ENCODE measurements at places on chromosomes 4 and X.

DNA sequence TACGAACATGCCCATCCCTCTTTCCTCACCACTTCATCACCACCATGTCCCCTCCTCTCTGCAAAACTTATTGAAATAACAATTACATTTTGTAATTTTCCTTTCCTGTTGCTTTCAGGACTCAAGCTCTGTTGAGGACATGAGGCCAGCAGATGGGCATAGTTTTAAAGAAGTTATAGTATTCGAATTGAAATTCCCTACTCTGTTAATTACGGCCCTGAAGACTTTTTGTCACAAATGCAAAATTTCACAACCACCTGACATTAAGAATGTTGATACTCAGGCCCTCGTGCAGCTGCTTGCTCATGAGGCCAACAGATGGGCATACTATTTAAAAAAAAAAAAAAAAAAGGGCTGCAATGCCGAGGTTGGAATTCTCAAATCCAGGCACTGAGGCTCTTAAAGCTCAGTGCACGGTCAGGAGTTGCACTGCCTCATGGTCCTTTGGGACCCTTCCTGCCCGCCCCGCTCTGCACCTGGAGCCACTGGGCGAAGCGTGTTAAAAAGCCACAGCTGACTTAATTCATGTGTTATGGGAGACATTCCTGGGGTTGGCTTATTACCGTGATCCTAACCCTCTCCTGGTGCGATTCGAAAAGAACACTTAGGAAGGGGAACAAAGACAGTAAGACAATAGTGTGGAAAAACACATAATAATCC, 34.2 kb upstream of the FAT1 start:
- DNase-seq = no peak

DNA sequence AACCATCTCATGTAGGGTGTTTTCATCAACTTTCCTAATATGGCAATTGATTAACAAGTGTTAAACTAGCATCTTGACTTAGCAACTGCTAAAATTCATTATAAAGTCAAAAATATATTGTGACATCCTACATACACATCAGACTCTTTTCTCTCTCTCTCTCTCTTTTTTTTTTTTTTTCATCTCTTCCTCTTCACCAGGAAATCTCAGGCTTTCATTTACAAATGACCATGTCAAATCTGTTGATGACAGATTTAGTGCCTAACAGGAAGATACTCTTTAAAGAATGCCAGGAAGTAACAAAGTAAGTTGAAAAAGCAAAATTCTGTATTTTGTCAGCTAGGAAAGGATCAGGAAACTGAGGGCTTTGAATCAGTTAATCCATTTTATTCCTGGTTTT, 365.5 kb downstream of the PCDH7 start:
- DNase-seq = no peak

- peak; percentile 6 for DNase-seq
These were observed 47.9 kb upstream of the LINC00632 start for GRCh38 chrX:140661643-140662042.

DNA sequence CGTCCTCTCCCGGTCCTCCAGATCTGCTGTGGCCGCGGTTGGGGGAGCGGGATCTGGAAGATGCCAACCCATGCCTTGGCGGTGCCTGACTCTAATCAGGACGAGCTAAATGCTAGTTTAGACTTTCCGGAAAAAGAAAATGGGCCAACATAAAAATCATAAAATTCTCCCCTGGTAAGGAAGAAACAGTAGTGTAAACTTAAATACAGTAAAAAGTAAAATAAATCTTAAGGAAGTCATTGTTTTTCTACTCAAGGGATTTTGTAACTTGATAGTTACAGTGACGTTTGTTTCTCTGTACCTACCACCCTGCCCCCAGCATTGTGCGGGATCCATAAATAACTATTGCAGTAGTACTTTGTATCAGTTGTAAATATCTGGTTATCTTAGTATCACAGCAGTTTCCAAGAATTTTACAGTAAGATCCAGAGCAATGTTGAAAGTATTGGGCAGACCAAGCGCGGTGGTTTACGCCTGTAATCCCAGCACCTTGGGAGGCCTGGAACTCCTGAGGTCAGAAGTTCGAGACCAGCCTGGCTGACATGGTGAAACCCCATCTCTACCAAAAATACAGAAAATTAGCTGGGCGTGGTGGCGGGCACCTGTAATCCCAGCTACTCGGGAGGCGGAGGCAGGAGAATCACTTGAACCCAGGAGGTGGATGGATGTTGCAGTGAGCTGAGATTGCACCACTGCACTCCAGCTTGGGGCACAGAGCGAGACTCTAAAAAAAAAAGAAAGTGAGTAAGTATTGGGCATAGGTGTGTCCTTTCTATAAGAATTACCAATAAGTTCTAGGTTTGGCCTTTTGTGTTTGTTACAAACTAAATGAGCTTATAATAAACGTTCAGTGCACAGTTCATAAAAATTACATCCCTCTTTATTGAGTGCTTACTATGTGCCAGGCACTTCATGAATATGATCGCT, 1.0 kb upstream of the PLA2G12A start:
- DNase-seq = no peak

GRCh38 chrX:22526339-22526738, 253.6 kb downstream of the CBLL2 start:
- no peak for DNase-seq

DNA sequence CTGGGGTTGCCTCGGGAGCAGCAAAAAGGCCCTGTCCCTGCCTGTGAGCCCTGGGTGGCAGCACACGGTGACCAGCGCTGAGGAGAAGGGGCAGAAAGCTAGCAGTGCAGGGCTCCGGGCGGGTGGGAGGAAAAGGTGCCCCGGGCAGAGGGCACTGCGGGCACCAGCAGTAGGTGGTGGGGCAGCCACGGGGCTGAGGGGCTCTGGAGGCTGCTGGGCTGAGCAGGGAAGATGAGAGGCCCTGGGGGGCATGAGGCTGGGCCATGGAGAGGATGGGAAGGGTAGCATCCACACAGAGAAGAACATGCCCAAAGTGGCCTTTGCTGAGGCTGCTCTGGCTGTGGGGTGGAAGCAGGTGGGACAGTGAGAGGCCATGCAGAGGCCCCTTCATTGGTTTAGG, 67.5 kb upstream of the NKX1-1 start:
- no peak for DNase-seq

- DNase-seq = no peak
These were observed 40.2 kb downstream of the ABCB7 start for GRCh38 chrX:75115707-75116413.

DNA sequence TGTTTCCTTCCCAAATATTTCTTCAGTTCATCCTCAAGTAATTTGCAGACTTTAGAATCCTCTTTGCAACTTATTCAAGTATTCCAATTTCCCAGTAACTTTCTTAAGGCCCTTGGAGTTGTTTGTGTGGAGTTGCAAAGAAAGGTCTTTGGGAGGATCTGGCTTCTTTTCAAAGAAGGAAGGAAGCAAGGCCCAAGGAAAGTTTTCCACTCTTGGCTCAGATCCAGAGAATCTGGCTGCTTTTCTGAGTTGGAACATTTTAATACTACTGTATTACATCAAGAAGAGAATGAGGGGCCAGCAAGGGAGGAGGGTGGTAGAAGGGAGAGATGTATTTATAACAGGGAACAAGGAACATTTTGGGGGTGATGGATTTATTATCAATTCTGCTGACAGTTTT, 10.5 kb downstream of the CDX4 start:
- no peak for DNase-seq

- no peak for DNase-seq
These were observed 245.2 kb upstream of the DIPK2B start for GRCh38 chrX:45445745-45446412.

DNA sequence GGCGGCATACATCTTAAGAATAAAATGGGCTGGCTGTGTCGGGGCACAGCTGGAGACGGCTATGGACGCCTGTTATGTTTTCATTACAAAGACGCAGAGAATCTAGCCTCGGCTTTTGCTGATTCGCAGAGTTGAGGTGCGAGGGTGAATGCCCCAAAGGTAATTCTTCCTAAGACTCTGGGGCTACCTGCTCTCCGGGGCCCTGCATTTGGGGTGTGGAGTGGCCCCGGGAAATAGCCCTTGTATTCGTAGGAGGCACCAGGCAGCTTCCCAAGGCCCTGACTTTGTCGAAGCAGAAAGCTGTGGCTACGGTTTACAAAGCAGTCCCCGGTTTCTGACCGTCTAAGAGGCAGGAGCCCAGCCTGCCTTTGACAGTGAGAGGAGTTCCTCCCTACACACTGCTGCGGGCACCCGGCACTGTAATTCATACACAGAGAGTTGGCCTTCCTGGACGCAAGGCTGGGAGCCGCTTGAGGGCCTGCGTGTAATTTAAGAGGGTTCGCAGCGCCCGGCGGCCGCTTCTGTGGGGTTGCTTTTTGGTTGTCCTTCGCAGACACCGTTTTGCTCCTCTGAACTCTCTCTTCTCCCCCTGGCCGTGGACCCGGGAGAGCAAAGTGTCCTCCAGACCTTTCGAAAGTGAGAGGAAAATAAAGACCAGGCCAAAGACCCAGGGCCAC, 1.9 kb downstream of the SHOX start:
- DNase-seq = no peak

GRCh38 chr4:89551191-89551590, 243.6 kb upstream of the GPRIN3 start:
- no peak for DNase-seq

GRCh38 chrX:22392133-22392948, 119.6 kb downstream of the CBLL2 start:
- no peak for DNase-seq

DNA sequence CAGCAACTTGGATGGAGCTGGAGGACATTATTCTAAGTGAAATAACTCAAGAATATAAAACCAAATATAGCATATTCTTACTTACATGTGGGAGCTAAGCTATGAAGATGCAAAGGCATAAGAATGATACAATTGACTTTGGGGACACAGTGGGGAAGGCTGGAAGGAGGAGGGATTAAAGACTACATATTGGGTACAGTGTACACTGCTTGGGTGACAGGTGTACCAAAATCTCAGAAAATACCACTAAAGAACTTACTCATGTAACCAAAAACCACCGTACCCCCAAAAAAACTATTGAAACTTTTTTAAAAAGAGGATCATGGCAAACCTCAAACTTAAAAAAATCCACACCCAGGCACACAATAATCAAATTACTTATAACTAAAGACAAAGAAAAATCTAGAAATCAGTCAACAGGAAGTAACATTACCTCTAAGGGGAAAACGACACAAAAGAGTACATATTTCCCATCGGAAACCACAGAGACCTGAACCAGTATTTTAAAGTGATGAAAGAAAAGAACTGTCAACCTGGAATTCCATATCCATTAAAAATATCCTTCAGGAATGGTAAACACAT, 241.8 kb downstream of the PRDM5 start:
- no peak for DNase-seq

DNA sequence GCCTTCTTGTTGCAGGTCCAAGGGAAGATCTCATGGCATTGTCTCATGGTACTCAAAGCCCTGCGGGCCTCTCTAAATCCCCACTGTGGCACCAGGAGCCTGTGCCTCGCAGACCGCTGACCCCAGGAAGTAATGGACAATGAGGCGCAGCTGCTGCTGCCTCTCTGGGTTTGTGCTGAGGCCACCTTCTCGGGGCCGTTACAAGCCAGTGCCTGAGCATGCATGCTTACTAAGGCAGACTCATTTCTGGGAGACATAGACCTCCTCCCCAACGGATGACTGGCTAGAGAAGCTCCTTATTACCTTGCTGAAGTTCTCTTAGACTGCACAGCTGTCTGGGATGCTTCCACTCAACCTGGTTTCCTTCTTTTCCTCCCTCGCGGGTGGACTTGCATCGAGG, 1.3 kb downstream of the BDH2 start:
- no peak for DNase-seq

DNA sequence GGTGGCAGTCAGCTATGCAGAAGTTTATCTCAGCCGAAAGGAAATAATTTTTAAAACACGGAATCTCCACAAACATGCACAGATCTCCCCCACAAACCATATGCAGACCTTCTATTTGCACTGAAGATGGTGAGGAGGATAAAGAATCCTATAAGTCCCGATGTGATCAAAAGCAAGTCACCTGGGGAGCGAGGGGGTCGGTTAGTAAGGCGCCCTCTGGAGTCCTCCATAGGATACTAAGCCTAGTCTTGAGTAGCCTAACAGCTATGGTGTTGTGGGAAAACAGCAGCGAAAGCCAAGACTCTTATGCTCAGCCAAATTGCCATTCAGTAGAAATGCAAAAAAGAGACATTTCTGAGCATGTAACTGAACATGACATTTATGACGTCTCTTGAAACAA, 210.9 kb downstream of the FRMPD4 start:
- DNase-seq = no peak

- no peak for DNase-seq
These were observed 265.9 kb downstream of the ADAMTS3 start for GRCh38 chr4:72302981-72303704.

DNA sequence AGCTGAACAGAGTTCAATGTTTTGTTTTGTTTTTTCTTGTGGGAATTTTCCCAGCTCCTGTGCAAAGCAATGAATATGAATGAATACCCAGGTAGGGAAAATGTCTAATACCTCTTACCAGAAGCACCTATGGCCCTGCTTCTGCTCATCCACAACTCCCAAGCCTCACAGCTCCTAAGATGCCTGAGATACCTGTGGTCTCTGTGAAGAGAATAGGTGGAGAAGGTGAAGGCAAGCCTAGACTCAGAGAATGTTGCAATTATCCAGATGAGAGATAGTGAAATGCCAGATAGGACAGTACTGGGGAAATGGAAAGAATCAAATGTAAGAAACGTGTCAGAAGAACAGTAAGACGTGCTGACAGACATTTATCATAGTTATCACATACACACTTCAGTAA, 70.2 kb upstream of the NOCT start:
- no peak for DNase-seq

DNA sequence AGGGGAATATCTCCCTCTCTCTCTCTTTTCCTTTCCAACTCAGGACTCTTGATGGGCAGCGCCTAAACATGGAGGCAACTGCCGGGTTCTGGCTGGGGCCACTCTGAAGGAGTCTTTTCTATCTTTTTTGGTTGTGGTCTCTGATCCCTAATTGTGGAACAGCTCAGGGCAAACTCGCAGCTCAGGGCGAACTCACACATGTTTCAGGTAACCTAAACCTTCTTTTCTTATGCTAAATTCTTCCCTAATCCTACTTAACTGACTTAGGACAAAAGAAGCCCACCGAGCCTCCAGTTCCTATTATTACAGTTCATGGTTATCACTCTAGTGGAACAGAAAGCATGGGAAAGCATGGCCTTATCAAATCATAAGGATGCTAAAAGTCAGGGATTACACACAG, 21.3 kb downstream of the ETDA start:
- no peak for DNase-seq

DNA sequence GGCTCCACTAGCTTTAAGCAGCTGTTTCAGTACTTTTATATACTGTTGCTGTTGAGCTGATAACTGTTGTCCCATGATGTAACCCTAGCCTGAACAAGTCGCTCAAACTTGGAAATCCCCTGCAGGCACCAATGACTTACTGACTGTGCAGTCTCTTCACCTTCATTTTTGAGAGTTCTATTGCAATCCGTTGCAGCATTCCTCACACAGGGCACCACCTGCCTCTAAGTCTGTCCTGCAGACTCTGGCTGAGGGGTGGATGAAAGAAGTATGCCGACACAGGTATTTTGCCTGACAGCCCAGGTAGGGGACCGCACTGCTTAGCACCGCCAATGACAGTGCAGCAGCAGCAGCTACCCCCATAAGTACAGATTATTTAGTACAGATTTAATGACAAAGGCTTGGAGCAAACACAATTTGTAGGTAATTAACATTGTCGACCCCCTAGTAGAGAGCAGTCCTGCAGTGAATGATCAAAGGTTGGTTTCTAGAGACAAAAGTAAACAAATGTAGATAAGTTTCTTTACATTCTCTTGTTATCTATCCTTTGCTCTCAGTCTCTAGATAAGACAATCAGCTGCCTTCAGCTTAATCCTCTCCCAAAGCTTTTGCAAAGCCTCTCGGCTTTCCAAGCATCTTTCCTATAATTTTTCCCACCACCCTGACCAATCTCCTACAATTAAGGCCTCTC, 205.0 kb downstream of the PABPC4L start:
- no peak for DNase-seq

All from hippocampal formation (tissue), 2 donors.